ENCODE measurements at places on chromosomes 12 and 14.

GRCh38 chr12:24599736-24600135 is 349.2 kb downstream of the BCAT1 start:
- DNase-seq, result no peak

- DNase-seq, result no peak
Measured at GRCh38 chr12:49897276-49897675, 6.4 kb downstream of the FAIM2 start.

DNA sequence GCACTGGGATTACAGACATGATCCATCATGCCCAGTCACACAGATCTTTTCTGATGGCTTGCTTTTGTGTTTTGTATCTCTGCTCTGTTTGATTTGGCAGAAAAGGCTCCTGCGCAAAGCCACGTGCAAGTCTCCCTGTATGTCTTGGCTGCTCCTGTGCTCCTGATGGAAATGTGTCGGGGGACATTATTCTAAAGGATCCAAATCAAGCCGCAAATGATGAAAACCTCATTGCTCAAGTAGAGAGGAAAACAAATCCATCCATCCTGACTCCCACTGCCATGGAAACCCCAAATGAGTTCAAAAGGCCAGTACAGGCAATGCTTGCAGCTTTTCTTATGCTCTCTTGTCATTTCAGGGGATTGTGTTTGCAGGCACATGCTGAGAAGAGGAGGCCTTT is 93.8 kb downstream of the NDUFA12 start:
- no peak for DNase-seq

DNA sequence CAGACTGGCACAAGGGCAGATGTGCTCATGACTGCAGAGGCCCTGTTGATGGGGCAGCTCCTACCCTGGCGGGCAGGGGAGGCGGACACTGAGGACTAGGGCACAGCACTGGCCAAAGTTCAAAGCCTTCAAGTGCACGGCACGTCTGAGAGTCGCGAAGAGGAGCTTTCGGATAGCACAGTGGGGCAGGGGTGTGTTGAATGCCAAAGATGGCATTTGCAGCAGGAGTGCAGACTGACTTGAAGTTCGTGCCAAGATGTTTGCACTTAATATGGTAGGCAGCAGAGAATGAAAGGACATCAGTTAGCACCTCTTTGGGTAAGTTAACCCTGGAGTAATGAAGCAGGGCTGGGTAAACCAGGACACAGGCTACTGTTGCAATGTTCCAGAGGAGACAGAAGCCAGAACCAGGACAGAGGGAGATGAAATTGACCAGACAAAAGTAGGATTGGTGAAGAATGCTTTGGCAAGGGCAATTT is 6.7 kb upstream of the EML1 start:
- DNase-seq, result no peak

DNA sequence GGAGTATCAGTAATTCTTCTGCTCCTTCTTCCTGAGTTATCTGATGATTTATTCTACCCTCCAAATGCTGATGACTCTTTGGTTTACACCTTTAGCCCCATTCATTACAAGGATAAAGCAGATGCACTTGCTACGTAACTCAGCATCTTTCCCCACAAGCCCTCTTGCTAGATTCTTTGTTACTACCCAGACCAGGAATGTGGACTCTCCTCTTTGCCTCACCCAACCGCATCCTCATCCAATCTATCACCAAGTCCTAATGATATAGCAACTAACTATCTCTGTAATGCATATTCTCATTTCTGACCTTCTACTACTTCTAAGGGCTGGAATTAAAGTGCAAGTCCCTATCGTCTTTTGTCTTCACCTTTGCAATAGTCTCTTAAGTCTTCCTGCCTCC is 9.2 kb downstream of the KRT1 start:
- DNase-seq, result no peak

- DNase-seq, result no peak
Measured at GRCh38 chr12:2415568-2415944, 362.8 kb downstream of the CACNA1C start.

DNA sequence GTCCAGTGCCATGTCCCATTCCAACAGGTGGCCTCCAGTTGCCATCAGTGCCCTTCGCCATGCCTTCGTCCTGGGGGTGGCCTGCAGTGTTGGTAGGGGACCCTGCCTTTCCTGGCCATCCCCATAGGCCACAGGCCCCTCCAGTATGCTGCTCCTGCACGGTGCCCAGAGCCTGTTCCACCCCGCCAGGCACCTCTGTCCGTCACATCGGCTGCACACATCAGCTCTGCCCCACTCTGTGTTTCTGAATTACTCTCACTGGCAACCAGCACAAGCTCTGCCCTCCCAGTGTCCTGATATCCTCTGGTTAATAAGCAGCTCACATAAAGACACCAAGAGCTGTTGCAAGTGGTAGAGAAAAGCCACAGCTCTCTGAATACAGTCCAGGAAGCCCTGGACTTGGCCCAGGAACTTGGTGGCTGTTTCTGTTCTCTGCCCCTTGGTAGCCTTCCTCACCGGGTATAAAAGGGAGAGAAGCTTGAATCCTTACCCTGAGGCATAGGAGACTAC is 31.3 kb upstream of the ATP2A2 start:
- DNase-seq, result no peak

DNA sequence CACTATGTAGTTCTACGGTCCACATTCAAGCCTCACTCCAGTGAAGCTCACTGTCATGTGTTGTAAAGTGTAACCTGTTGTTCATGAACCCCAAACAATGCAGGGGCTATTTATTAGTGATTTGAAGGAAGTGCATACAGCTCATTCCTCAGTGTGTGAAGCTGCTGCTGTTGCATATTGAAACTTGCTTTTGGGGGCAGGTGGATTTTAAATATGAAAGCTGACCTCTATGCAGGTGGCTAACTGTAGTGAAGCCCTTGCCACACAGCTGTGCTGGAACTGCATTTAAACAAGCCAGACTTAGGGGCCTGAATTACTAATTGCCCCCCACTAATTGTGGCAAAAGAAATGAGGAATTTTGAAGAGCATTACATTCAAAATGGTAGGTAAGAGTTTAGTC is 226.3 kb downstream of the ATP23 start:
- DNase-seq, result no peak

DNA sequence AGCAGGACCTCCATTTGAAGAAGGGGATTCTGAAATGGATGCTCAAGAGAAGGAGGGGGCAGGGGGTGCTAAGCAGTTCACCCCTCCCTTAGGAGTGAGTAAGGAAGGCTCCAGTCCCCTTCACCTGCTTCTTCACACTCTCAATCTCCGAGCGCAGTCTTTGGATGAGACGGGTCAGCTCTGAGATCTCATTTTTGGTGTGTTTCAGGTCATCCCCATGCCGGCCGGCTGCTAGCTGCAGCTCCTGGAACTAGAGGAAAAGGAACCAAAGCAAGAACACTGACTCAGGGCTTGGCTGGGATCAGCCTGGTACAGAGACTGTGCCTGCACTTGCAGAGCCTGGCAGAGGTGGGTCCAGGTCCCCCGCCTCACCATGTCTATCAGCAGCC is 7.3 kb downstream of the KRT73 start:
- no peak for DNase-seq

DNA sequence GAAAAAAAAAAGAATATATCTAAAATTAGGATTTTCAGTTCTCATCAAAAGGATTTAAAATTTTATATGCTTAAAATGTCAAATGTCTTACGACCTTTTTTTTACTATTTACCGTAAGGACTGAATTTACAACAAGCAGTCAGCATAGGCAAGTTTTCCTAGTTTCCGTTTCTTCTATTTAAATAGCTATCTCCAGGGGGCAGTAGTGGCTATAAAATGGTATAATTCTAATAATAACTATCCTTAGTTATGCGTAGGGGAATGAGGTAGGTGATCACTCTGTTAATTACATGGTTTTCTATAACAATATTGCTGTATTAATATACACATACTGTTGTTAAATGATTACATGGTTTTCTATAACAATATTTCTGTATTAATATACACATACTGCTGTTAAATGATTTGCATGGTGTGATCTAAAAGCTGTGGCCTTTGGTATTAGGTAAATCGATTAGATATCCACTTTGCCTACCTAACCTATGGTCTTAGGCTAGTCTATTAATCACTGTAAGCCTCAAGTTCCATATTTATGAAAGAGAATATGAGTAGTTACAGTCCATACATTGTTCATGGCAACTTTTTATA is 217.7 kb upstream of the PDZRN4 start:
- DNase-seq, result no peak

GRCh38 chr14:48490756-48491155 is 815.4 kb upstream of the MDGA2 start:
- no peak for DNase-seq

- no peak for DNase-seq
Measured at GRCh38 chr12:102322254-102322653, 124.6 kb upstream of the PMCH start.

- no peak for DNase-seq
Measured at GRCh38 chr12:66548338-66549049, 130.4 kb downstream of the GRIP1 start.

GRCh38 chr12:32043928-32044549 is 62.6 kb upstream of the BICD1 start:
- DNase-seq, result no peak
